ENCODE measurements at places on chromosomes 5 and 9. TPM values are rescaled to one million over a fixed set of nuclear protein-coding genes. Genes with fewer than 3 reads are reported as not detected.
A peak's percentile ranks its signal among the peaks of the same experiment; 100 is the strongest.

PKN3 gene
- polyA plus RNA-seq = 14.2 TPM

GRCh38 chr9:70049236-70049635 is 5.6 kb downstream of the MAMDC2 start:
- DNase-seq = peak; percentile 63

DNA sequence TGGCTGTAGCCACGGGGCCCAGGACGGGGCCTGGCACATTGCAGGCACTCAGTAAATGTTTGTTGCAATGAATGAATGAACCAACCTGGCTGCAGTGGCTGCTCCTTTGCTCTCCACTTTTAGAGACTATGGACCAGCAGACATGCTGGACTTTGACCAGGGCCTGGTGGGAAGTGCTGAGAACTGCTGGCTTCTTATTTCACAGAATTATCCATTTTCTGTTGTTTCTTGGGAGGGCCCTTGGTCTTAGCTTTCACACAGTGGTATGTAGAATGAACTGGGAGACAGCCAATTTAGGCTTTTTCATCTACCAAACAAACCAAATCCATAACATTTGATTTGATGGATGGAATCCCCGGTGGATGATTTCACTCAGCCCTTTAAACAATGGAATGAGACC is 78.0 kb upstream of the LHFPL2 start:
- no peak for DNase-seq

NEUROG1 gene
- 22.3 TPM for polyA plus RNA-seq

DNA sequence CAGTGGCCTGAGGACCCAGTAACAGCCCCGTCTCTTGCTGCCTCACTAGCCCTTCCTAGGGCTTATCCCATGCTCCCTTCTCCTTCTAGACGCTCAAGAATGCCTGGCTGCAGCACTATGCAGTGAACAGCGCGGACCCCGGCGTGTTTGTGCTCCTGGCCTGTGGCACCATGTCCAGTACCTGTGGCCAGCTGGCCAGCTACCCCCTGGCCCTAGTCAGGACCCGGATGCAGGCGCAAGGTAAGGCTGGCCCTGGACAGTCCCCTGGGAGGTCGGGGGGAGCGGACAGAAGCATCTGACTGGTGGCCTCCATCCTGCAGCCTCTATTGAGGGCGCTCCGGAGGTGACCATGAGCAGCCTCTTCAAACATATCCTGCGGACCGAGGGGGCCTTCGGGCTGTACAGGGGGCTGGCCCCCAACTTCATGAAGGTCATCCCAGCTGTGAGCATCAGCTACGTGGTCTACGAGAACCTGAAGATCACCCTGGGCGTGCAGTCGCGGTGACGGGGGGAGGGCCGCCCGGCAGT is 20.5 kb downstream of the PTGES2 start:
- DNase-seq = no peak
